ENCODE measurements at places on chromosomes 12 and 14.

- DNase-seq, result no peak
Observed at GRCh38 chr12:8661751-8662150, 875 bp downstream of the MFAP5 start.

DNA sequence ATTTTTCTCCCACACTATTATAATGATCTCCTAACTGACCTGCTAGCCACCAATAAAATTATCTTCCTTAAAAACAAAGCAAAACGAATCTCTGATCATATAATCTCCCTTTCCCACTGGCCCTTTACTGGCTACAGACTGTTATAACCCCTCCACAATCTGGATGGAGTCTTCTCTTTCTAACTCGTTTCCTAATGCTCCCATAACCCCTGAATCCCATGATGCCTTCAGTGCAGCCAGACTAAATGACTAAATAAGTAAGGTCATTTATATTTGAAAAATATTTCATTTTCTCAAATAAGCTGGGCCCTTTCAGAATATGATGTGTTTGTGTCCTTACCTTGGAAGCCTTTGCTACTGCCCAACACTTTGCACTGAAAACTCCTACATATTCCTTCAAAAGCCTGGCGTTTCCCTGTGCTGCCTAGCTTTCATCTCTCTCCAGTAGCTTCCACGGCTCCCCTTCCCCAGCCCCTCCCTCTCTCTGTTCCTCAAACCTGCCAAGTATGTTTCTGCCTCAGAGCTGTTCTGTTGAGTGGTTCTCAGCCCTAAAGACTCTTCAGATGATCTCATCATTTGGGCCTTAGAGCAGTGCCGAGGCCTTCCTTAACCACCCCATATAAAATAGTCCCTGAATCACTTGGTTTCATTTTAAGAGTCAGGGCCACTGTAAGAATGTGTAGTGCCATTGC lies 91.7 kb downstream of the MYRFL start:
- DNase-seq, result no peak

DNA sequence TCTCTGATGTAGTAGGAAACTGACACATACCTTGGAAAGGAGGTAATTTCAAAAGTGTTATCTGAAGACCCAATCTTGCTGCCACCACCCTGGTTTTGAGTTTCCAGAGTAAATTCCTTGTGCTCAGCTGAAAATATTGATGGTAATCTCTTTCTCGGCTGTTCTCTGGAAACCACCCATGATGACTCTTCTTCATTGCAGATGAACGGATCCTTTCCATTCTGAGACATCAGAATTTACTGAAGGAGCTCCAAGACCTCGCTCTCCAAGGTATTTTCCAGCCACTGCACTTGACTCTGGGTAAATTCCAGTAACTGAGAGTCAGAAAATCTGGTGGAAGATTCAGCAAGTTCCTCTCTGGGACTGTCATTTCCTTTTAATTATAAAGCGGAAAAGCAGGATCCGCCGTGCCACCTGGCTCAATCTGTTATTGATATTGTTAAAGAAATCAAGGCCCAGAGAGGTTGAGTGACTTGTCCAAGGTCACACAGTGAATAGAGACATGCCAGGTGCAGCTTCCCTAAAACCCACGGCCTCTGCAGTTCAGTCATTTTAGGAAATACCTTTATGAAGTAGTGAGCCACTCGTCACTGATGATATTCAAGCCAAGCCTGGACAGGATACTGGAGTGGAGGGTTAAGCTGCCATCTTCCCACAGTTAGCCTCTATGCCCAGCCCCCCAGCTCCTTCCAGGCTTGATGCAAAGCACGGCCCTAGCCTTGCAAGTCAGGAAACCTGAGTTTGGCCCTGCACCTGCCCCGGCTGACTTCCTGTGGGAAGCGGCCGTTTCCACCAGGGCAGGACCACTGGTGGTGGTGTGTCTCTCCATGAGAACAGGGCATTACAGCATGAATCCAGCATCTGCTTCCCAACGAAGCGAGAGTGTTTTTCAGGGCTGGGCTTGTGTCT lies 4.7 kb downstream of the CHGA start:
- DNase-seq, result no peak

DNA sequence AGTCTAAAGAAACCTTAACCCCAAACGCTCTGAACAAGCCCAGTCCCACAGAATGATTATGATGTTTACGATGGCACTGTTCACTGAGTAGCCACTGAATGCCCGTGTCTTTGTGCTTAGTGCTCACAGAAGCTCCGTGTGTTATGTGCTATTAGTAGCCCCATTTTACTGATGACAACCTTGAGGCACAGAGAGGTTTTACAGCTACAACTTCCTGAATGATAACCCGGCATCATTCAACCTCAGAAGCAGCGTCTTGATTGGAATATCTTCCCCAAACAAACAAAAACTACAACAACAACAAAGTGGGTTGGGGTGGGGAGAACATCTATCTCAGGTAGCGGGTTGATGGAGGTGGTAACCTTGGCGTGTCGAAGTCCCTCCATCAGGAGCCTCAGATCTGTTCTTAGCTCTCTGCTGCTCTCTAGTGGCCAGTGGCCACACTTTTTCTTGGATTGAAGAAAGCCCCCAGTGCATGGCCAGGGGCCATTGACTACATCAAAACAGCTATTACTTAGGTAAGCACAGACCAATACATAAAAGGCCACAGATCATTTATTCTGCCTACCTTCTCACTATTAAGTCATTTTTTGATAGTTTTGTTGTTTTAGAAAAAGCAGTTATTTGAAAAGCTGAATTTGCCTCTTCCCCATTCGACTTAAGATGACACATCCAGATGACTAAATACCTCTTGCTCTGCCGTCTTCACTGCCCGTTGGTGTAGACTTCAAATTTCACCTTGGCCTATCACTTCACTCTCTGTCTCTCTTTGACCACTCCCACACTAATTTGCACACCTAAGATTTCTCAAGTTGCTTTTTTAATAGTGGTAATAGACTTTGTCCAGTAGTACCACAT lies 376.9 kb downstream of the GALC start:
- no peak for DNase-seq

GRCh38 chr12:91182636-91183455 lies at the start of gene DCN:
Gene DCN, minus strand, starts transcription at chr12:91182817. Its CDS starts 4,265 bp downstream, at chr12:91178552.
- no peak for DNase-seq

DNA sequence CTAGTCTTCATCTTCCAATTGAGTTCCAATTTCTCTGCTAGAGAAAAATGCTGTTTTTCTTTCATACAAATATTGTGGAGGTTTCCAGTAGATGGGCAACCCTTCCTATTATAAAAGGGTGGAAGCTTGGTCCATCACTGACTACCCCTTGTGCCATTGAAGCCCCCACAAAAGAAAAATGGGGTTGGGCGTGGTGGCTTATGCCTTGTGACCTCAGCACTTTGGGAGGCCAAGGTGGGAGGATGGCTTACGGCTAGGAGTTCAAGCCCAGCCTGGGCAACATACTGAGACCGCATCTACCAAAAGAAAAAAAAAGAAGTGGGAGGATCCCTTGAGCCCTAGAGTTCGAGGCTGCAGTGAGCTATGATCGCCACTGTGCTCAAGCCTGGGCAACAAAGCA lies 22.8 kb downstream of the NCKAP5L start:
- DNase-seq, result no peak
